ENCODE measurements at places on chromosomes 1 and 21.
A peak's percentile ranks its signal among the peaks of the same experiment; 100 is the strongest.

GRCh38 chr1:156122519-156123355, 8.2 kb downstream of the LMNA start:
- peak overlapping the region; percentile 98 for H3K27ac ChIP-seq
- DNase-seq, result peak; percentile 64
- no peaks in the 10 kb centered on the region for H3K36me3 ChIP-seq
- peaks cover 99% of the 10 kb centered on the region for H3K4me1 ChIP-seq
- peak overlapping the region; percentile 48 for H3K4me3 ChIP-seq
- no peaks in the 10 kb centered on the region for H3K27me3 ChIP-seq

- H3K36me3 ChIP-seq, result no peaks in the 10 kb centered on the region
- no peaks in the 10 kb centered on the region for H3K27me3 ChIP-seq
- no peak overlapping the region for H3K27ac ChIP-seq
These were observed 324.7 kb upstream of the USP24 start for GRCh38 chr1:55539652-55540512.

DNA sequence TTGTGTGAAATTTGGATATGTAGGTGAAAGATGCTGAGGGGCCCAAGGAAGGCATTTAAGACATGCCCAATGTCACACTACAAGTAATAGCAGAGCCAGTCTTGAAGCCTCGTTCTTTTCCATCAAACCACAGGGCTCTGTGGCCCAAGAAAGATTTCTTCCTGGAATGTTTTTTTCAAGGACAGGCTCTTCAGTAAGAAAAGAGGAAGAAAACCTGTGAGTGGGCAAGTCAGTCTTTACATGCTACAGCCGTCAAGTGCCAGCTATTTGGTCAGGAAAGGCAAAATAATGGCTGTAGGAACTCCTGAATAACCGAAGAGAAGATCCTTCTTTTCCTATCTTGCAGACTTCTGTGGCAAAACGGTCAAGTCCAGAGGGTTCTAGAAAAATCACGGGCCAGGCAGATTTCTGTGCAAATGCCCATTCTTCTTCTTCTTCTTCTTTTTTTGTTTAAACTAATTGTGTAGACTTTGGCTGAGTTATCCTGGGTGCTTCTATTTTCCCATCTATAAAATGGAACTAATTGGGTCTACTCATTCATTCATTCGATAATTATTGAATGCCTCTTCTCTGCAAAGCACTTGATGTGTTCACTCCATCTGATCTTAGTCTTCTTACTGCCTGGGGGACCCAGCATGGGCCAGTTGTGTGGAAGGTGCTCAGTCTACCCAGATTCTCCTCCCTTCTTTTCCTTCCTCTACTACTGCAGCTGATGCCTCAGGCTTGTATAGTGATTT, 1.9 kb upstream of the ID3 start:
- no peak for DNase-seq
- H3K4me3 ChIP-seq, result peak overlapping the region; percentile 26
- H3K4me1 ChIP-seq, result peaks cover 55% of the 10 kb centered on the region
- no peaks in the 10 kb centered on the region for H3K36me3 ChIP-seq
- no peaks in the 10 kb centered on the region for H3K27me3 ChIP-seq

DNA sequence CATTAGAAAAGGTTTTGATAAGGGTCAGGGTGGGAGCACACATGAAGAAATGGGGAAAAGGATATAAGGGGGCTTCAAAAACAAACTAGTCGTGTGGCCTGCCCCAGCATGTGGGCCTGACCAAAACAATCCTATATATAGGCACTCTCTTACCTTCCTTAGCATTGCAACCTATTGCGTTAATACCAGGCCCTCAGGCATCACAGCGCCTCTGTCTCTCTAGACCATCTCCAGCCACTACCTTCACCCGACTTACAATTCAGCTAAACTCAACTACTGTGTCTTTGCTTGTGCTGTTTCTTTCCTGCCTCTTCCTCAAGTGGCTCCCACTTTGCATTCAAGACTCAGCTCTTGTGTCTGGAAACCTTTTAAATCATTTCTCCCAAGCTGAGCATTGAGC, 47.0 kb upstream of the GJA5 start:
- no peaks in the 10 kb centered on the region for H3K4me1 ChIP-seq
- H3K4me3 ChIP-seq, result no peak overlapping the region
- H3K27ac ChIP-seq, result no peak overlapping the region
- no peaks in the 10 kb centered on the region for H3K27me3 ChIP-seq
- no peak for DNase-seq

DNA sequence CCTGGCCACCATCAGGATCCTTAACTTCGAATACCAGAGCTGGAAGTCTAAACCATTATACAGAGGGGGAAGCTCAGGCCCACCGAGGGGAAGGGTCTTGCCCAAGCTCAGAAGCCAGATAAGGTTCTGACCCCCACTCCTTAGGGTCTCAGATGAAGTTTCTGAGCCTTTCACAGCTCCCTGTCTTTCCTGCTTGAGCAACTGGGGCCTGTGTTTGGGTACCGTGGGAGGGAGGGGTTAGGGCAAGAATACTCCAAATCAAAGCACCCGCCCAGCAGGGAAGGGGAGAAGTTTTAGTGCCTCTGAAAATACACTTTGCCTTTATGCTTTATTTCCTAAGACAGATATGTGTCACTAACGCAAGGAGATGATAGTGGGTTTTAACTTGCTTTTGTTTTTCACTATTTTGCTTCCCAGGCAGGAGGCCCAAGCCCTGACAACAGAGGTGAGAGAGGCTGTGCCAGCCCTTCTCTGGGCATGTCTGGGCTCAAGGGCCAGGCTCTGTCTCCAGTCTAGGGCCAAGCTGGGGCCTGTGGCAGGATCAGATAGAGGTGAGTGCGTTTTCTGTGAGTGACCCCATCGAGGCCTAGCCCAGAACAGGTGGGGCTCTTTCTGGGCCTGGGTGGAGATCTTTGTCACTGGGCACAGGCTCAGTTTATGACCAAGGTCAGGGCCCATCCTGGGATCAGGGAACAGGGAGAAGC, 20.5 kb upstream of the TENT5B start:
- DNase-seq, result no peak
- no peak overlapping the region for H3K27ac ChIP-seq
- H3K27me3 ChIP-seq, result no peaks in the 10 kb centered on the region
- no peaks in the 10 kb centered on the region for H3K36me3 ChIP-seq

DNA sequence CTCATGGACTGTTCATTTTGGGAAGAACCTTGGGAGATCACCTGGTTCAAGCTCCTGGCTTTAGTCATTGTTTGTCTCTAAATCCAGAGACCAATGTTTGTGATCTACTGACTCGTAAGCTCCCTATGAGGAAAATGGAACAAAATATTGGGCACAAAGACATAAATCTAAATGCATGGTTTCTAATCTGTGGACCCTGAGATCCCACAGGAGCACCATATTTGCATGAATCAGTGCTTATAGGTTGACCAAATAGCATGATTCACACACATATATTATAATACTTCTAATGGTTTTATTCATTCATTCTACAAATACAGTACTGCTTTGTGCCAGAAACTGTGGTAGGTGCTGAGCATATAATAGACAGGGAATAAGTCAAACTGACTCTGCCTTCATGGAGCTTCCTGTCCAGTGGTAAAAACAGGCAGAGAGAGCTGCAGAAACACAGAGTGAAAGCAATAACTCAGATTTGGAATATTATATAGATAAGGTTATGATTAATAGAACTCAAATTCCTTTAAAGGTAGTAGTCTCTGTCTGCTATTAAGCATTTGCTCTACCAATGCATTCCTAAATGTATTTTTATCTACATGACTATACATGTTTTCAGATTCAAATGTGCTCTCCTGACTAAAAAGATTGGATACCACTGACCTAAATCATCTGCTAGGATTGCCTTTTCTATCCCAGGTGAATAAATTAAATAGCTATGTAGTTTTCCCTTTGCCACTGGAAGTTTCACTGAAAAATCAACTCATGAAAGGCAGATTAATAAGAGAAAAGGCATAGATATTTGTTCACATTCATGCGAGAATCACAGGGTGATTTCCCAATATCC, 198.6 kb upstream of the CAMK1G start:
- H3K27ac ChIP-seq, result no peak overlapping the region
- no peaks in the 10 kb centered on the region for H3K27me3 ChIP-seq
- no peak for DNase-seq
- H3K36me3 ChIP-seq, result no peaks in the 10 kb centered on the region
- H3K4me3 ChIP-seq, result no peak overlapping the region

- H3K27ac ChIP-seq, result no peak overlapping the region
- no peaks in the 10 kb centered on the region for H3K36me3 ChIP-seq
- H3K4me1 ChIP-seq, result no peaks in the 10 kb centered on the region
- no peak overlapping the region for H3K4me3 ChIP-seq
- H3K27me3 ChIP-seq, result no peaks in the 10 kb centered on the region
These were observed 23.6 kb downstream of the TLCD4 start for GRCh38 chr1:95140791-95141190.

DNA sequence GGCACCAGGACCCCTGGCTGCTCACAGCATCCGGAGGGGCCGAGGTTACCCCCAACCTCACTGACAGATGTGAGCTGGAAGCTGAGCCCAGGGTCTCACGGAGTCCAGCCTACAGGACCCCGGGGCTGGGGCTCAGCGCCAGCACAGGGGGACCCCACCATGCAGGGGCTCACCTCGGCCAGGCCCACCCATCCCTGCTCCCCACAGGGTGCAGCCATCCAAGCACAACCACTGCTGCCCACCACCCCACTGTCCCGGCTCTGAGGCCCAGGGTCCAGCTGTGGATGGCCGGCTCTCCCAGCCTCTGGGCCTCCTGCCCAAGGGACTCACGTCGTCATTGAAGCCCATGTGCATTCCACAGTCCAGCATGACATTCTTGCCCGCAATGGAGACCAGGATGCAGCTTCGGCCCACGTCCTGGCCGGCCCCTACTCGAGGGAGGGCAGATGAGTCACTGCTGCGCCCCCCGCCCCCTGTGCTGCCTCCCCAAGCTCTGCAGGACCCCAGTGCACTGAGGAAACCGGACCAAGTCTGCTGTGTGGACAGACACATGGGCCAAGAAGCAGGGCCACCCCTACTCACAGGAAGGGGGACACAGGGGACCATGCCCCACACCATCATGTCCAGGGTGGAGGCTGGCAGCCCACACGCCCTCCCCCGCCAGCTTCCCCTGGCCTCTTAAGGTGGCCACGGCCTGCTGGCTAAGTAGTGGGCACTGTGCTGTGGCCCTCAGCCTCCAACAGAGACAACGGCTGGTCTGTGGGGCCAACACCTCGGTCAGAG, 3.6 kb downstream of the INTS11 start:
- no peak overlapping the region for H3K4me3 ChIP-seq
- no peaks in the 10 kb centered on the region for H3K27me3 ChIP-seq
- peaks cover 21% of the 10 kb centered on the region for H3K36me3 ChIP-seq
- peak overlapping the region; percentile 91 for H3K27ac ChIP-seq
- peaks cover 60% of the 10 kb centered on the region for H3K4me1 ChIP-seq

DNA sequence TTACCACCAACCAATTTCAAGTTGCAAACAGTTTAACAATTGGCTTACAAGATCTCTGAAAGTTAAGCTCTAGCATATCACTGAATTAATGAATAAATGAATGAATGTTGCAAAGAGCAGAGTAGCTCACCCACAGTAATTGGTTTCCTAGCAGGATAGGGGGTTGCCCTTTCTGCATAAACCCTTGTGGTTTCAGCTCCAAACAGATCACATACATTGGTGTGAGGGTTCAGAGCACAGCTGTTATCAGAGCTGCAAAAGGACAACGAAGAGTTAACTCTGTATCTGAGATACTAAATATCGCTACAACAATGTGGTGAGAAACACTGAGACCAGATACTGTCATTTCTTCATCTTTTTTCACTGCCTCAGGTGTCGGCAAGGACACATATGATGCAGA, 46.6 kb downstream of the NTNG1 start:
- H3K4me3 ChIP-seq, result no peak overlapping the region
- no peak overlapping the region for H3K27ac ChIP-seq
- no peaks in the 10 kb centered on the region for H3K4me1 ChIP-seq

DNA sequence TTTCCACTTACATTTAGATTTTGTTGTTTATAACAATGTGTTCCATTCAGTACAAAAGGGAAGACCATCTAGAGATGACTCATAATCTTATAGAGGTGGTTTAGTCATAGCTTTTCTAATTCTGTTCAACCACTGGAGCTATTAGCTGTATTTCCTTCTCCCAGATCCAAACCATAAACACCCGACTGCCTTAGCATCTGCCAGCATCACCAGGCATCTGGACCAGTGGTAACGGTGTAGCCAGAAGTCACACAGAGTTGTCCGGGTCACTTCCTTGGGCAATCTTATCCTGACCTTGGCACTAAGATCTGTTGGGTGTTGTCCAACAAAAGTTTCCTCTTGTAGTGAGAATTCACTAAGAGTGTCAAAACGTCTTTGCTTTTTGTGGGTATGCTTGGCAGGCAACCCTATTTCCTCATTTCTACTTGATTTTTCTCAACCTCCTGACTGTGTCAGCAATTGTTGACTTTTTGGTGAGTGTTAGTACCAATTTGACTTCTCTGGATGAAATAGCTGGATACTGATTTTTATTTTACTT, 372.1 kb upstream of the B3GALT2 start:
- H3K4me3 ChIP-seq, result no peak overlapping the region
- DNase-seq, result no peak
- no peak overlapping the region for H3K27ac ChIP-seq
- H3K36me3 ChIP-seq, result no peaks in the 10 kb centered on the region
- no peaks in the 10 kb centered on the region for H3K4me1 ChIP-seq

DNA sequence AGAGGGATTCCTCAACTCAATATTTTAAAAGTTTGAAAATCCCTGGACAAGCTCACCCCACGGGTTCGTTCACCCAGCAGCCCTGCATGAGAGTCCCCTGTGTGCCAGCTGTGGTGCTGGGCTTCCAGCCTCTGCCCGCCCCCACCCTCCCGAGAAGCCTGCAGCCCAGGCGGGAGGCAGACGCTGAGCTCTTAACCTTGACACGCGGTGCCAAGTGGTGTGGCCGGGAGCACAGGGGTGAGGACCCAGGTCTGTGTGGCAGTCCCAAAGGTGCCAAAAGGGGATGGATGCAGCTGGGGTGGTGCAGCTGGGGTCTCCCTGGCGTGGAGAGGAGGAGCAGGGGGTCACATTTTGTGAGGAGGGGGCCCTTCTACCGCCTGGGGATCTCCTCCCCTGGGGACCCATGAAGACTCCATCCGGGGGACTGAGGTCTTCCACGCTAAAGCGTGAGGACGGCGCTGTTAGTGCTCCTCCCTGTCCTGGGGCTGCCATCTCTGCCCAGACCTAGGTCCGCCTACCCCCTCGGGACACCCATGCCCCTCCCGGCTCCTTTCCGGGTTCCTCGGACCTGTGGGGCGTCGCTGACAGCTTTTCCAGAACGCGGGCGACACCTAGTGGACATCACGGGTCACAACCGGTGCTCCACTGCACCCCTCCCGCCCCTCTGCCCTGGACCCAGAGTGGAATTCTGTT, 12.9 kb downstream of the PLA2G2F start:
- H3K27ac ChIP-seq, result peak overlapping the region; percentile 52
- H3K4me1 ChIP-seq, result peaks cover 3% of the 10 kb centered on the region
- no peaks in the 10 kb centered on the region for H3K27me3 ChIP-seq
- H3K4me3 ChIP-seq, result peak overlapping the region; percentile 41
- DNase-seq, result peak; percentile 58
- H3K36me3 ChIP-seq, result no peaks in the 10 kb centered on the region

Measured in gastrocnemius medialis (tissue), 4 donors.